ENCODE measurements at places on chromosomes 7 and 10.

DNA sequence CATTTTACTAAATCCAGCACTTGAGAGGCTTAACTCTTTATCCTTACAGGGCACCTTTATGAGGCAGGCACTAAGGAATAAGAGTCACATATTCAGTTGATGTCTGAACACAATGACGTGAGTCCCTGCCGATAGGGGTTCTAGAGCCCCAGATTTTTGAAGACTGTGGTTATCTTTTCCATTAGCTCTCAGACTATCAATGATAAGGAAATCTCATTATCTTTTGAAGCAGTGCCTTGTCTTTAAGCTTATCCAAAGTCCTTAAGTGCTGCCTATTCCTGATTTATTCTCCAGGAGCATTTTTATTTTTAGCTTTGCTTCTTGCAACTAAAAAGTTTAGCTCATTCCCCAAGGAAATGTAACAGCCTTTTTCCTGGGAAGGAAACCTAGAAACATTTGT lies 444.1 kb upstream of the LRRN3 start:
- no peak for DNase-seq

GRCh38 chr10:99450156-99450555 lies 19.7 kb upstream of the GOT1 start:
- DNase-seq: no peak

- DNase-seq: no peak
Measured at GRCh38 chr10:46305986-46306385, 19.2 kb downstream of the ANTXRL start.

DNA sequence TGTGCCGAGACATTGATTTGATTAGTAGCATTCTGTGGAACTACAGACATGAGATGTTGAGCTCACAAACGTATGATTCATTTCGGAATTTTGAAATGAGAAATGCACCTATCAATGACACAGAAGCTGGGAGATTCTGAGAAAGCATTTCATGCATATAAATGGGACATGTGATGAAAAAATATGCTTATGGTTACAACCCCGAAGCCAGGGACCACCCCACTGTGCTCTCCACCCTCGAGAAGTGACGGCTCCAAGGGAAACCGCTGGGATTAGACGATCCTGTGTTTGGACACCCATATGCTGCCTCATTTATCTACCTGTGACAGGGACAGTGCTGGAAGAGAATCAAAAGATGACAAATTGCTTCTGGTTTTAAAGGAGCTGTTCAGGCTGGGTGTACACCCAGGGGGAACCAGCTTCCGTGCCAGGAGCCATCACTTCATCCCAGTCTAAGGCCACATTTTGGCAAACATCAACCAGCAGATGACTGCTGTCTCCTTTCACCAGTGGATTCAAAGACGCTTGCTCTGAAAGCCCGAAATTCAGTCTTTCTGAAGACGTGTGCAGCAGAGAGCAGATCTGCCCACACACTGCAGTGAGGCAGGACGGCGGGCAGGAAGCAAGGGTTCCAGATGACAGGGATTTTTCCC lies 109.9 kb downstream of the ATXN7L1 start:
- no peak for DNase-seq

DNA sequence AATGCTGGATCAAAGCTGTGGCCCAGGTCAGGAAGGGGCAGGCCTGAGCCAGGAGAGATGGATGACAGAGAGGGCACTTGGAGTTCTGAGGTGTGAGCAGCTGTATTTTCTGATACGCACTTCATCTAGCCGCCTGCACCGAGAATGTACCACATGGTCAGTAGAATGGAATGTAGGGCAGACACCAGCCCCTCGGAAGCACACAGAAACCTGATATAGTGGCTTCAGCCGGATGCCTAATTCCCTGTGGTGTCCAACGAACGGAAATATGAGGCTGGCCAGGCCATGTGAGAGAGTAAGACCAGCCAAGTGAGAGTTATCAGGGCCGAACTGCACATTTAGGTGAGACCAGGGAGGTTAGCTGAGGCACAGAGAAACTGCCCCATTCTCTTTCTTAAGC lies 46.7 kb upstream of the PLCE1 start:
- DNase-seq: no peak

DNA sequence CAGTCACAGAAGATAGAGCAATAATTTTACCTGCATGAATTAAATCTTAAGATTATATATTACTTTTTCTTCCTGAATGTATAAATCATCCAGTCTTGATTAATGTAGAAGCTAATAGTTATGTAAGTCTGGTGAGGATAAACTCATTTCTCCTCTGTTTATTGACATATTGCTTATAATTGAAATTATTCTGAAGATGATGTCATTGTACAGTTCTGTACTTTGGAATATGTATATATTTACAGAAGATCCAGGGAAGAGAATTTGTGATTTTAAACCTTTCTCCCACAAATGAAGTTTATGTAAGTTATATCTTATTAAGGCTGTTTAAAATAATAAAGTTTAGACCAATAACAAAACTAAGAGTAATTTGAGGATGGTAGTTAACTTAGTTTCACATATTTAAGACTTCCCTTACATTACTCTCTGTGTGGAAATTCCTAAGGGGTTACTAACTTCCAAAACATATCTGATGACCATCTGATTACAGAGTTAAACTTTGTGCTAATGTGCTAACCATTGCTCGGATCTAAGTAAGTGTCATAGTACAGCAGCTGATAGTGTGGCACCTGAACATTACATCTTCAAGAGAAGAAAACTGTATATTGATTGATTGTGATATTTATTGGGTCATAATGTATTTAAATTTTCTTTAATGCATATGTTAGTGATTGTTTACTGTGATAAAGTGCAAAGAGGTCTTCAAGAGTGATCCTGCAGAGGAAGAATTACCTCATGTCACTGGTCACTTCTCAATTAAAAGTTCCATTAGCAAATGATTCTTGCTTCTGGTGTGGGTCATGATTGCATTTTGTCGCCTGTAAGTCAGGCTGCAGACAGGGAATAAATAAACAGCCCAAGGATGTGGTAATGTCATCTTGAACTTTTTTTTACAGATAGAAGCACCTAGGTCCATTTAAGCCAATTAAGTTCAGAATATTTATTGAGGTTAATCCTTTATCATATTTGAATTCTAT lies 96.9 kb downstream of the UBE3C start:
- no peak for DNase-seq

- DNase-seq: no peak
Measured at GRCh38 chr7:107322015-107322414, 147.8 kb upstream of the GPR22 start.

Data from stimulated activated CD8-positive, alpha-beta memory T cell treated with anti-CD3 and anti-CD28 coated beads, Interleukin-2, amount 100 ng/mL, for 48 hours (primary cell).